ENCODE measurements at places on chromosomes 11 and 22.

- DNase-seq: no peak
Observed at GRCh38 chr22:45516163-45516562, 13.5 kb downstream of the FBLN1 start.

DNA sequence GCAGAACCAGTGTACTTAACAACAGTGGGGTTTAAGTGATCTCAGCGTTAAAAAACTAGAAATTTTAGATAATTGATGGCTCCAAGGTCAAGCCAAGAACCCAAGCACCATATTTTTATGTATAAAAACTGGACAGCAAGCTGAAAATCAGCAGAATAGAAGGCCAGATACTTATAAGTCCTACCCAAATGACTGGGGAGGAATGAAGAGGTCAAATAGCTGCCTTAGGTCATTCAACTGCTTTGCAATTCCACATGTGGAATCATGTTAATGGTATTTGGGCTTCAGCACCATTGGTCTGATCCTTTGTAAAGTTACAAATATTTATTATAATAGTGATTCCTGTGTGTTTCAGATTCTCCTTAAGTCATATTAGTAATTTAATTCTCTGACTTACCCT is 108.4 kb downstream of the FAT3 start:
- DNase-seq: no peak

DNA sequence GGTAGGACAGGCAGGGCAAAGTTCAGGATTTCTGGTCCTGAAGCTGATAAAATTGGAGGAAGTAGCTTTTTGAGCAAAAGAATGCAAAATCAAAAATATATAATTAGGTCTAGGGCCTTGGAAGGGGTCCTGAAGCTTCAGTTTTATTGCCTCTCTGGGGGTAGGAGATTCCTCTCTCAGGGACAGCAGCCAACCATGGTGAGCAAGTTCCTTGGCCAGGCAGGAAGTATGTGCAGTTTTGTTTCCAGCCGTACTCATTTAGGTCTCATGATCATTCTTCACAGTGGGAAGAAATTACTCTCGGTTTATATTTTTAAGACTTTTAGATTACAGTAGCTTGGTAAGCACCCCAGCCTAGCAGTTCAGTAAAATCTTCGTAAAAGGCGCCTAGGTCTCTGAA is 2.9 kb upstream of the RAB38 start:
- DNase-seq: no peak

- DNase-seq: no peak
Observed at GRCh38 chr22:45088576-45088975, 75.1 kb upstream of the NUP50 start.

DNA sequence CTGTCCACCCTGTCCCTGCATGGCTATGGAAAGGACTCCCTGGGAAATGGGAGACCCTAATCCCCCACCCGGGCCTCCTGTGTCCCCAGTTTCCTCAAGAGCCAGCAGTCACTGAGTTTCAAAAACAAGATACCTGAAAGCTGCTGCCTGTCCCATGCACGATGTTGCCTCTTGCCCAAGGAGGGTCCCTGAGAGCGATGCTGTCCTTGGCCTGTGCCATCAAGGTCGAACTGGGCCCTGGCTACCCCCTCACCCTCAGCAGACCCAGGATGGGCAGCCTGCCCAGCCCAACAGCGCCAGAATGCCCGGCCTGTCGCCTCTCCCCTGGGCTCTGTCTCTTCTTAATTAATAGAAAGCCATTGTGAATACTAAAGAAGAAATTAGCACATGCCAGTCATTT is 104.5 kb upstream of the LMO1 start:
- DNase-seq: no peak

GRCh38 chr11:61690706-61691379 is 10.7 kb downstream of the DAGLA start:
- DNase-seq: no peak

Data from stimulated activated CD8-positive, alpha-beta memory T cell treated with anti-CD3 and anti-CD28 coated beads, Interleukin-7, amount 100 ng/mL, for 1 hour (primary cell).